ENCODE measurements at places on chromosomes 1 and 21.

GRCh38 chr1:203564024-203564423 is 62.6 kb upstream of the ATP2B4 start:
- no peak for DNase-seq

- DNase-seq, result no peak
These were observed 29.0 kb downstream of the NME7 start for GRCh38 chr1:169338617-169339016.

DNA sequence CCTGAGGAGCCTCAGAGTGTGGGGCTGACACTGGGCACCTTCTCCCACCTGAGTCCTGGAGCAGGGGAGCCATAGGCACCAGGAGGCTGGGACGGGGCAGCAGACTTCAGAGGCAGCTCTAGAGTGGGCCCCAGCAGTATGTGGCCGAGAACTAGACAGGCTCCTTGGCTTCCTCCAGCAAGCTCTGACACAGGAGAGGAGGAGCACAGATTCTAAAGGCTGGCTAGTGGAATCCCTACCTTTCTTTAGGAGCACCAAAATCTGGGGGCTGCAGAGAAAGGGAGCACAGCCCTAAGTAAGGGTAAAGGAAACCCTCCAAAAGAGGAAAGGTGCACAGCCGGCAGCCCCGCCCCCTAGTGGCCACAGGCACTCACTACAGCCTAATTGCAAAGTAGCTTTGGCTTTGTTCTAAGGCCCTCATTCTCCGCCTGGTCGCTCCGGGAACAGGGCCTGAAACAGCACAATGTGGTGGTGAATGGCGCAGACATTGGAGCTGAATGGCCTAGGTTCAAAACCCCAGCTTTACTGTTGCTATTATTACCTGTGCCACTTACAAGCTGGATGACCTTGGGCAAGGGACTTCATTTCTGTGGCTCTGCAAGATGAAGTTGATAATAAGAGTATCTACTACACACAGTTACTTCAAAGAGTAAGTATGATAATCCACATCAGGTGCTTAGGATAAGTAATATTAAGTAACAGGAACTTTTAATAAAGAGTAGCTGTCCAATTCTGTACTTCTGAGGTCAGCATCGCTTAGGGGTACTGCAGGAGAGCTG is 8.8 kb upstream of the GUCA2A start:
- DNase-seq, result peak; percentile 52

- no peak for DNase-seq
These were observed 556.2 kb upstream of the CHRM3 start for GRCh38 chr1:238830036-238830611.

- no peak for DNase-seq
These were observed 16.2 kb downstream of the MAP7D1 start for GRCh38 chr1:36172017-36172747.

DNA sequence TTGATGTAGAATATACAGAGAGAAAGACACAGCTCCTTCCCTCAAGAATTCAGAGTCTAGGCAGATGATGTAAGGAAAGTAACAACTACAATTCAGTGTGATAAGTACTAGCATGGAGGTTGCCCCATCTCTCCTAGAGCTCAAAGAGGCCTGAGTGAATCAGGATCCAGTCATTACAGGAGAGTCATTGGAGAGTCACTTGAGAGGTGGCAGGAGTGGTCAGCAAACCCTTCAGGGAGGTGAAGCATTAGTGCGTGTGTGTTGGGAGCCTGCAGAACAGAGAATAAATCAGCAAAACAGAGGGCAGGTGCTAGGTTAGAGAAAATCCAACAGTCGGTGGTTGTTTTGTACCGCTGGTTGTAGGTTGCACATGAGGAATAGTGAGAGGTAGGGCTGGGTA is 46.1 kb downstream of the GRIK1 start:
- DNase-seq, result no peak

DNA sequence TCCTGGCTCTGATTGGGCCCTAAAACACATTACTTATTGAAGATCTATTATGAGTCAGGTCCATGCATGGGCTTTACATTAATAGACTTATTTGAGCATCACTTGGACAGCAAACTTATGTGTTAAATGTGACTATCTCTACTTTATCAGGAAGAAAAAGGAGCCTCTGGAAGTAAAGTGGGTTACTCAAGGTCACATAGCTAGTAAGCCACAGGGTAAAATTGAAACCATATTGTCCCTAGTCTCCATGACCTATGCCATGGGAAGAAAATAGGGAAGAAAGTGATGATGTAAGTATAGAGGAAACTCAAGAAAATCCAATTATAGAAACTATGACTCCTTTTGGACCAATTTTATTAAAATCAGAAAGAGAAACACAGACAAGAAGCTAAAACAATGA is 555.3 kb downstream of the NUF2 start:
- DNase-seq, result no peak

DNA sequence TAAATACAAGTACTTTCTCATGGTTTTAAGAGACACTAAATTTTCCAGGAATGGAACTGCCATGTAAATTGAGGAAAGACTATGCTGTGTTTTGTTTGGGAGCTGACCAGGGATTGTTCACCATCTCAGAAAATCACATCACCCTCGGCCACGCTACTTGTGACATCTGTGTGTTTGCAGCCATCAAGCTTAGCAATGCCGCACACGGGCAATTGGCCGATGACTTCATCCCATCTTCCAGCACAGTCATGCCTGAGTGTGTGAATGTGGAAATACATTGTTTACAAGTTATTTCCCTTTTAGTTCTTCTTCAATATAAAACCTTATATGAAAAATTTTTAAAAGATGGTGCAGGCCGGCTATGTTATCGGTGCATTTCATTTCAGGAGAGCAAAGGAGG is 121.6 kb downstream of the GLIS1 start:
- DNase-seq, result no peak

DNA sequence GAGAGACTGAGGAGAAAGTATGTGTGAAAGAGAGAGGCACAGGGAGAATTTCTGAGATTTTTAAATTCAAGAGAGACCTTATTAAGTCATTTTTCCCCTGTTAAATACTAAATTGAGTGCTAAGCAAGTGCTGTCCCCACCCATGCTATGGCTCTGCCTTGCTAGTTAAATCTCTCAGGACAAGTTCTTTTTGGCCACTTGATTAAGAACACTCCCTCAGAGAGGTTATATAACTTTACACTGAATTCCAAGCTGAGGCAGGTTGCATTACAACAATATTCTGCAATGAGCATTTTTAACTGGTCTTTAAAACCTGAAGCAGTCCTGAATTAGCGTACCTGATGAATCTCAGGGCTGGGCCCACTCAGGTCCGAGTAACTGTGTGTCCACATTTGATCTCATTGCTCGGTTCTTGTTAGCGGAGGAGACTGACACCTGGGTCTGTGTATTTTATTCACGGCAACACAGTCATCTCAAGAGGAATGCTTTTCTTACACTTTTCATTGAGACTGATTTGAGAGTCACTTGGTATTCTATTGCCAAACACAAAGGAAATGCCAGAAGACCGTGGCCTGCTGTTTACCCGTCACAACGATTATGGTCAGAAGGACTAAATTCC is 187.6 kb upstream of the ST6GALNAC5 start:
- no peak for DNase-seq

GRCh38 chr1:201019321-201019977 is 4.1 kb downstream of the KIF21B start:
- DNase-seq, result peak; percentile 79

DNA sequence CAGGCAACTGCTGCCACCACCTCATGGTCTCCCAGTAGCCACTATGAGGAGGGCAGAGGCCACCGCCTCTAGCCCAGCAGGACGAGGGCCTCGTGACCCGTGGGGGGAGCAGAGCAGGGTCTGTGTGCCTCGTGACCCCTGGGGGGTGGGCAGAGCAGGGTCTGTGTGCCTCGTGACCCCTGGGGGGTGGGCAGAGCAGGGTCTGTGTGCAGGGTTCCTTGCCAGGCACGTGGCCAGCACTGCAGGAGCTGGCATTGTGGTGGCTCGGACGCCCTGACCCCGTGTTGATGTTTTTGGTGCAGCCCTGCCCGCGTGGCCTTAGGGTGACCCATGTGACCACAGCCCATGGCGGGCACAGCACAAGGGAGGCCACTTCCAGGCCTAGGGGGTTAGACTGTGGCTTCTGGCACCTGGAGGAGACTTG is 52.8 kb downstream of the SLX9 start:
- no peak for DNase-seq

GRCh38 chr1:219782929-219783328 is 145.4 kb downstream of the SLC30A10 start:
- DNase-seq, result no peak

GRCh38 chr1:177872308-177872900 is 97.5 kb downstream of the SEC16B start:
- no peak for DNase-seq

- no peak for DNase-seq
These were observed 13.7 kb upstream of the TRIM62 start for GRCh38 chr1:33195556-33195955.

- DNase-seq, result no peak
These were observed 8.3 kb downstream of the PCSK9 start for GRCh38 chr1:55047611-55048010.

- no peak for DNase-seq
These were observed 10.3 kb upstream of the LAD1 start for GRCh38 chr1:201409440-201409839.

DNA sequence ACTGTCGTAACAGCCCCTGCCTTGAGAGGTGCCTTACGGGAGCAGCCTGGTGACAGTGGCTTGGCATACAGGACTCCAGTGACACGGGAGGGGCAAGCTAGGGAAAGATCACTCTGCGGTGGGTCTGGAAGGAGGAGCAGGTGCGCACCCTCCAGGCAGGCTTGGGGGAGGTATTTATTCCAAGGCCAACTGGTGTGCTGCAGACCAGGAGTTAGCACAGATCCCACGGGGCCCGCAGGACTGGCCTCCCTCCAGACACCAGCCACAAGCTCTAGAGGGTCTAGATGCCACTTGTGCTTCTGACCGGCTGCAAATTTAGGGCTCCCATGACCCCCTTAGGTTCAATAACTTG is 22.1 kb downstream of the PSEN2 start:
- DNase-seq, result no peak

GRCh38 chr1:224879162-224879803 is 50.2 kb upstream of the DNAH14 start:
- no peak for DNase-seq

- DNase-seq, result no peak
These were observed 41.2 kb upstream of the TTC22 start for GRCh38 chr1:54842206-54842915.

DNA sequence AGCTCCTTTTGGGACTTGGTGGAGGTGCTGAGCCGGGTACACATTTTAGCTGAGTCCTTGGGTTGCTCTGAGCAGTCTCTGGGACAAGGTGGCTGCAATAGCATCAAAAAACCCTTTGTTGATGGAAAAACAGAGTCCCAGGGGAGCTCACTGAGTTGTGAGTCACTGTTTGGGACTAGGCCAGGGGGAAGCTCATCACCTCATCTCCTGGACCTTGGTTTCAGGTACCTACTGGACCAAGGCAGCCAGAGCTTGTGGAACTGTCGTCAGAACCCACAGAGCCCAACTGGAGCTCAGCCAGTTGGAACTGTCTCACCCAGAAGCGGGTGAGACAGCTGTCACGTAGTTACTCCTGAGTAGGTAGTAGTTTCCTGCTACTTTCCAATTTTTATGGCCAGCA is 146.7 kb downstream of the HLX start:
- DNase-seq, result no peak

Measured in stimulated activated CD8-positive, alpha-beta memory T cell treated with anti-CD3 and anti-CD28 coated beads, Interleukin-2, amount 100 ng/mL, for 1 hour (primary cell).